ENCODE measurements at places on chromosomes 11 and 22.

DNA sequence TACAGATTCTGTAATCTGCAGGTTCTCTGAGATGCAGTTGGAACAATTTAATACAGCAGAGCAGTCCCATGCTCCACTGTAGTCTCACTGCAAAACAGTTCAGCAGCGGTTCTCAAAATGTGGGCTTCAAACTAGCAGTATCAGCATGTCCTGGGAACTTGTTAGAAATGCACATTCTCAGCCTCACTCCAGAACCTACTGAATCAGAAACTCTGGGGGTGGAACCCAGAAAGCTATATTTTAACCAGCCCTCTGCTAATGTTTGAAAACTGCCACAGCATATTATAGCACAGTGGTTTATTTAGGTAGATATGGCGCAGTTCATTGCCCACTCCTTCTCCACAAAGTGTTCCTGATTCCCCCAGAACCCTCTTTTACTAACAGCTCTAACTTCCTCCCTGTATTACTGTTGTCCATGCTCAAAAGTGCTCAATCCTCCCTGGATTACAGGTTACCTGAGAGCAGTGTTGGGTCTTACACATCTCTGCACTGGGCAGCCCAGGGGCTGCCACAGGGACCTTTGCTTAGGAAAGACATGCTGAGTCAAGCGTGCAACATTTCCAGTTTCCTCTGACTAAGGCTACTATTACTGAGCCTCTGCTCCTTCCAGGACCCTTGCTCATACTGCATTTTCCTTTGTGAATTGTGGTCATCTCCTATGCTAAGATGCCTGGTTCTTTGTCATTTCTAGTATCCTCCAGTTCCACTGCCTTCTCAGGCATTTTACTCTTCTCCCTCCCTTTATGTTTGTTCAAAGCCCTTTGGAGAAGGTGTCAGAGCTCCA lies 7.7 kb upstream of the DGAT2 start:
- no peak for DNase-seq

GRCh38 chr22:44108806-44109385 lies 71.8 kb upstream of the PARVG start:
- DNase-seq = no peak

GRCh38 chr11:111634981-111635705 lies 32.9 kb downstream of the SIK2 start:
- no peak for DNase-seq

- DNase-seq = no peak
Measured at GRCh38 chr11:20007386-20007785, 152.9 kb downstream of the DBX1 start.

GRCh38 chr11:72216638-72217037 lies at the start of gene FOLR2:
FOLR2 (plus strand) TSS chr11:72216794; CDS start chr11:72218585, 1,791 bp downstream.
- DNase-seq = no peak

GRCh38 chr11:35391922-35392688 lies 27.3 kb downstream of the SLC1A2 start:
- DNase-seq = peak; percentile 60

DNA sequence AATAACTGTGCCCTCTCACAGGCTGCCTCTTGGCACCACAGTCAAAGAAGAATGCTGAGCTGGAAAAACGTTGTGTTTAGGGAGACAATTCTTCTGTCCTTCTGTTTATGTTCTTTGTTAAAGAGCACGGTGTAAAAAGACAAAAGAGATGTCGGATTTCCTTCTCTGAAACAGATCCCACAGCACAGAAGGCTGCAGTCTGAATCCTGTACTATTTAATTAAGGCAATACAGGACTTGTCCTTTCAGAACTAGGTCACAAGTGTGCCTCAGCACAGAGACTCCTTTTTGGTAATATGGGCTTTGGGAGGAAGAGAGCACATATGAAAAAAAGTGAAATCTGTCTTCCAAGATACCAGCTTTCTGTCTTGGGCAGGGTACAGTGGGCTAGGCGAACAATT lies 201.2 kb downstream of the NTM start:
- no peak for DNase-seq

DNA sequence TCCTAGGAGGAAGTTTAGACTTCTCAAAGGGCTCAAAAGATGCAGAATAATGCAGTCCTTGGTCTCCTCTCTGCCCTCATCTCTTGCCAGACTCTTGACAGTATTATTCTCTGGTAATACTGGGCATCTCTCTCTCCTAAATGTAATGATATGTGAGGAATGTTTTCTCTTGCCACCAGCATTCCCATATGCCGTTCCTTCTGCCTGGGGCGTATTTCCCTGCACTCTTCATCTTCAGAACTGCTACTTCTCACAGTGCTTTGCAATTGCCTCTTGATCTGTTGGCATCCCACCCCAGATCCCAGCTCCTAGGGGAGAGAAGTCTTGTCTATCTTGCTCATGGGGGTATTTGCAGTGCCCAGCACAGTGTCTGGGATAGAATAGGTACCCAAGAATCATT lies 107.4 kb downstream of the RASSF10 start:
- DNase-seq = no peak

GRCh38 chr11:73152086-73152853 lies 10.2 kb upstream of the FCHSD2 start:
- DNase-seq = no peak

DNA sequence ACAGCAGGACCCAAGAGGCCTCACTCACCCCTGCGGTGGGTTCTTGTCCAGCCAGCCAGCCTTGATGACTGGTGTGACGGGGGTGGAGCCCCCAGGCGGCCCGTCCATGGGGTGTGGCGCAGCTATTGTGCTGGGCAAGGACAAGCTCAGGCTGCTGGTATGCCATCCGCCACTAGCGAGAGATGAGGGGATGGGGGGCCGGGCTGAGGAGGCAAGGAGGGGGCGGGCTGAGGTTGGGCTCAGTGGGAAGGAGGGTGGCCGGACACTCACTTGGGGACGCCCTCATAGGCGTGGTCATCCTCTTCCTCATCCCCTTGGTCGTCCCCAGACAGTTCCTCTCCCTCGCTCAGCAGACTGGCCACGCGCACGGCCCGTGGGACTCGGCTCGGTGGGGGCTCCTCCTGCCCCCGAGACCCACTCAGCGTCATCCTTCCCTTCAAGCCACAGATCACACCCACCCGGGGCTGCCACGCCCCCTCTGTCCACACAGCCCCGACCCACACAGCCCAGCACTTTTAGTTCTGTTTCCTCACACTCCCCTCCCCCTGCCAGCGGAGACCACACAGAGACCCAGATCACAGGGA lies 38.0 kb upstream of the PDE2A start:
- DNase-seq = no peak

DNA sequence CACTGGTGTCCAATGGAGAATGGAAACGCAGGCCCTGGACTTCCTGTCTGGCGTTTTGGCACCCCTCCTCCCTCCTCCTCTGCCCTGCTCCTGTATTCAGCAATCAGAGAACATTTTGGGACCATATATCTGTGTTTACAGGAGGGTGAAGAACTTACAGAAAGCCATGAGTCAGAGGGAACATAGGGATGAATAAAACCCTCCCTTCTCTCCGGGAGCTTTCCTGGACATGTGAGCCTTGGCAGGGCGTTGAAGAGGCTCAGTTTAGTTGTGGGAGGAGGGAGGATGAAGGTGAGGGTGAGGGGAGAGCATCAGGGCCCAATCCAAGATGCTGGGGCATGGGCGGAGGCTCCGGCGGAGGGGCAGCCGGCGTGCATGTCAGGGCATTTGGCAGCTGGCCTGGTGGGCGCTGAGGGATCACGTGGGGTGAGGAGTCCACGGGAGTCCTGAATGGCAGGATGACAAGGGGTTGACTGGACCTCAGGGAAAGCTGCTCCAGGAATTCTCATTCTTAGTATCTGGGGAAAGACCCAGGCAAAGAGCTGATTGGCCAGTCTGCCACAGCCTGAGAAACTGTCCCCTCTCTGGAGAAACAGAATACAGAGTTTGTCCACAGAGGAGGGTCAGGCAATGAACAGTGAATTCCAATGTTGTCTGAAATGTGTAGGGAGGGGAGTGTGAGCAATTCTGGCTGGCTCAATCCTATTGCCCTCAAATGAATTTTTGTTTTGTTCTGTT lies 28.9 kb downstream of the MICAL2 start:
- no peak for DNase-seq

GRCh38 chr11:18491924-18492323 lies 34.8 kb downstream of the TSG101 start:
- no peak for DNase-seq

GRCh38 chr11:38788561-38788960 lies 2190.5 kb upstream of the RAG2 start:
- DNase-seq = no peak

DNA sequence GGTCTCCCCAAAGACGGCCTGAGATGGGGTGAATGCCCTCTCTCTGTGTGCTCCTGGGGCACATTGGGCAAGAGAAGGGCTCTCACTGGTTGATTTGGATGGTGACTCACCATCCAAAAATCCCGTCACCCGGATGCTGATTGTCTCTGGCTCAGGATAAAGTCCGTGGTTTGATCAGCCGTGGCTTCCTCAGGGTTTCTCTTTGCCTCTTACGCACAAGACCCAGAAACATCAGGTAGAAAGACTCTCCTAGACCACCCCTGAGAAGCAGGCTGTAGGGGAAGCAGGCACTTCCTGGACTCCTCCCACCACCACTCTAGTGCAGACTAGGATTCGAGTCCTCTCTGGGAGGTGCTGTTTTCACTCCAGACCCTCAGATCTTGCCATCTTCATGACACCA lies 176.1 kb upstream of the NCAM1 start:
- DNase-seq = no peak

DNA sequence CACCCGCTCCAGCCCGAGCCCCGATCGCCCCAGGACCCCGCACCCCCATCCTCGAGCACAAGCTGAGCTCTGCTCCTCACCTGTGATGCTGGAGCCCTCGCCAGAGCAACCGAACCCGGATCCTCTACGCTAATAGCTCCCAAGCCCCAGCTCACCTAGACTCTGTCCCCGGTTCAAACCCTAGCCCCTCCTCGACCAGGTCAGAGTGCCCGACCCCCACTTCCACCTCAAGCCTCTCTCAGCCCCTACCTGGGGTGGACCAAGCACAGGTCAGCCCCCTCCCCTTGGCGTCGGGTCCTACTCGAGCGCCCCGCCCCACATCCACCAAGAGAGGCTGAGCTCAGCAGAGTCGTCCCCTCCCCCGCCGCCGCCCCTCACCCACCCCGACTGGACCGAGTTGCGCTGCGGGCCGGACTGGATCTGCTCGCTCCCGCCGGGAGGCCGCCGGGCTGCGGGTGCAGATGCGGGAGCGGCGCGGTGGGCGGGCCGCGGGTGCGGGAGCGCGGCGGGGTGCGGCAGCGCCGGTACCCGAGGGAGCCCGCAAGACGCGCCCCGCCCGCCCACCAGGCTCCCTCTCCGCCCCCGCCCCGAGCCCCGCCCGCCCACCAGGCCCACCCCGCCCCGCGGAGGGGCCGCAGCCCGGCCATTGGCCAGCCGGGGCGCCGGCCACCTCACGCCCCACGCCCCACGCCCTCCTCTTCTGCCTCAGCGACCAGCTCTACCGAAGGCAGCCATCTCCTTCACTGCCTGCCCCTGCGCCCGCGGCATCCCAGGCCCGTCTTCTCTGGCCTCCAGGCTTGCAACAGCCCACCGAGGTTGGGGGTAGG lies 577 bp upstream of the DKK3 start:
- DNase-seq = no peak

GRCh38 chr11:65473278-65473860 lies 25.5 kb upstream of the MALAT1 start:
- DNase-seq = no peak

Measured in NCI-H1092 (cell line).